ENCODE measurements at places on chromosomes 1 and 21.

- H3K36me3 ChIP-seq, result peaks cover 16% of the 10 kb centered on the region
- no peak for DNase-seq
- H3K4me1 ChIP-seq, result no peaks in the 10 kb centered on the region
- no peak overlapping the region for H3K27ac ChIP-seq
- no peak overlapping the region for H3K4me3 ChIP-seq
These were observed 259.3 kb upstream of the CACYBP start for GRCh38 chr1:174740249-174740968.

GRCh38 chr1:25707280-25708016 is 90.9 kb downstream of the MAN1C1 start:
- peak overlapping the region; percentile 64 for H3K4me3 ChIP-seq
- peak overlapping the region; percentile 83 for H3K27ac ChIP-seq
- no peak for DNase-seq
- no peaks in the 10 kb centered on the region for H3K27me3 ChIP-seq
- H3K4me1 ChIP-seq, result peaks cover 12% of the 10 kb centered on the region

GRCh38 chr1:156704166-156704711 is 1.1 kb downstream of the CRABP2 start:
- peaks cover 12% of the 10 kb centered on the region for H3K4me1 ChIP-seq
- peaks cover 3% of the 10 kb centered on the region for H3K27me3 ChIP-seq
- H3K4me3 ChIP-seq, result peak overlapping the region; percentile 91
- H3K36me3 ChIP-seq, result peaks cover 34% of the 10 kb centered on the region
- no peak for DNase-seq

DNA sequence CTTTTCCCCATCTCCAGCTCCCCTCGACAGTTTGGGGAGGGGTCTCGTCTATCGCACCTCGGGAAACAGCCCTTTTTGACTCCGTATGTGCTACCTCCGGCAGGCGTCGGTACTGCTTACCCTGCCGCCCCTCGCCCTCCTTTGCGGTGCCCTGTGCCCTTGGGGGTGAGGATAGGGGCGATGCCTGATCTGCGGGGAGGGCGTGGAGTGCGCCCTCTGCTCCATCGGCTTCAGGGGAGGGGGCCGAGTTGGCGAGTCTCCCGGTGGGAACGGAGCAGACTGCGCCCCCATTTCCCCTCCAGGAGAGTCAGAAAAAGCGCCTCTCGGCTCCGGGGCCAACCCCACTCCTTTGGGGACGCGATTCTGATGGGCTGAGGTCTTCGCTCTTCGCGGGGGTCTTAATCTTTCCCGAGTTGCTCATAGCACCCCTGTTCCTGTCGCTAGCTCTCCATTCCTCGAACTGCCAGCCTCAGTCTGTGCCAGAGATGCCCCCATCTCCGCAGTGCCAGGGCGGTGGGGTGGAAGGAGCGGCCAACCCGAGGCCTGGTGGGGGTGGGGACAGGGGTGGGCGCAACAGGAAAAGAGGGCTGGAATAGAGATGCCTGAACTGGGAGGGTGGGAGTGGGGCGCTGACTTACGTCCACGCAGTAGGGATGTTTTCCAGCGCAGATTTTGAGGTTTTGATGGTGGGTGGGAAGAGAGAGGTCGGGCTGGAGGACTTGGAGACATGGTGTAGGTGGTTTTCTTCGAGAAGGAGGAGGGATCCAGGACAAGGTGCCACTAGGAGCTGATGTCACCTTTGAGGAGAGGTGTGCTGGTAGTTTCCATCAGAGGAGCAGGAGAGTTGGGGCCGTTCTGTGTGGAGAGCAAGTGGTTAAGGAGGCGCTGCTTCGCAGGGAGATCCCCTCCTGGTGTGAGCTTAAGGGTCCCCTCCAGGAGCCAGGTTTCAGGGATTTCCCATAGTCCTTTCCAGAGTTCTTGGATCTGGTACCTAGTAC is 674 bp downstream of the PPFIA4 start:
- peaks cover 12% of the 10 kb centered on the region for H3K27me3 ChIP-seq
- no peak overlapping the region for H3K27ac ChIP-seq
- H3K36me3 ChIP-seq, result peaks cover 20% of the 10 kb centered on the region
- peak overlapping the region; percentile 71 for H3K4me3 ChIP-seq
- peak; percentile 29 for DNase-seq
- H3K4me1 ChIP-seq, result no peaks in the 10 kb centered on the region

DNA sequence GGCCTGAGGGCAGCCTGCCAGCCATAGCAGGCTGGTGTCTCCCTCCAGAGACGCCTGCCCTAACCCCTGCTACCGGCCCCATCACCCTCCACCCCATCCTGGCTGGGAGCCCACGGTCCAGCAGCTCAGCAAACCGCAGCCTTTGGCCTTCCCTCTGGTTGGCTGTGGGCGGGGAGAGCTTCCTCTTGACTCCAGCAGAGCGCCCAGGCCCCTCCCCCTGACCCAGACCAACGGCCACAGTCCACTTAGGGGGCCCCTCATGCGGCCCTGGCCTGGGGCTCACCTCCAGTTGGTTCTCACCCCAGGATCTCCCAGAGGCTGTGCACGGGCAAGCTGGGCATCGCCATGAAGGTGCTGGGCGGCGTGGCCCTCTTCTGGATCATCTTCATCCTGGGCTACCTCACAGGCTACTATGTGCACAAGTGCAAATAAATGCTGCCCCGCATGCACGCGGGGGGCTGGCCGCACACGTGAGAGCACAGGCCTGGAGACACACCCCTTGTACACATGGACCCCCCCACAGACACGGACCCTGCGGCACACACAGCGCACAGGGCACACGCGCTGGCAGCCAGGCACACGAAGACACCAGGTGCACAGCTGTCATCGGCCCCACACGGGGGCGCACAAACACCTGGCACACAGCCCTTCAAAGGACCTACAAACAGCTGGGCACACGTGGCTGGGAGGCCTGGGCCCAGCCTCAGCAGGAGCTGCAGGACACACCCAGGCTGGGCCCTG is 3.1 kb downstream of the SMIM1 start:
- DNase-seq, result peak; percentile 86
- peaks cover 18% of the 10 kb centered on the region for H3K36me3 ChIP-seq
- H3K4me1 ChIP-seq, result no peaks in the 10 kb centered on the region
- H3K27ac ChIP-seq, result no peak overlapping the region
- no peaks in the 10 kb centered on the region for H3K27me3 ChIP-seq

DNA sequence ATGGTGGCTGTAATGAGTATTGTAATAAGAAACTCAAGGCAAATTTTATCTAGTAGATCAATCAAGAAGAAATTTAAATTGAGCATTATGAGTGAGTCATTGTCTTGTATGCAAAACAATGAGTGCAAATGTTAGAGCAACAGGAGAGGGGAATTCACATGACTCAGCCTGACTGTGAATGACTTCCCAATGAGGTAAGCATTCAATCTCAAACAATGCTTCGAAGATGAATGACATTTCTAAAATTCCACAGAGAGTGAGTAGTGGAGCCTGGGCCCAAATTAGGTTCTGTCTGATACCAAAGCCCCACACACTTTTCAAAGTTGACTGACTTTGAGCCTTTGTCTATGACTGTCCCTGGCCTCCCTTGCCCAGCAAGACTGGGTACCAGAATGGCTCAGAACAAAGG is 738.0 kb downstream of the PTPRU start:
- H3K4me1 ChIP-seq, result peaks cover 21% of the 10 kb centered on the region
- no peaks in the 10 kb centered on the region for H3K27me3 ChIP-seq
- 0 out of 2 replicates have a peak, but pooled peaks cover 3% of the 10 kb centered on the region for H3K36me3 ChIP-seq
- no peak overlapping the region for H3K4me3 ChIP-seq

- H3K4me1 ChIP-seq, result peaks cover 23% of the 10 kb centered on the region
- H3K4me3 ChIP-seq, result no peak overlapping the region
- H3K36me3 ChIP-seq, result no peaks in the 10 kb centered on the region
- H3K27ac ChIP-seq, result peak overlapping the region; percentile 47
- H3K27me3 ChIP-seq, result no peaks in the 10 kb centered on the region
These were observed 99.6 kb downstream of the APP start for GRCh38 chr21:26070822-26071425.

- no peak overlapping the region for H3K4me3 ChIP-seq
- no peaks in the 10 kb centered on the region for H3K36me3 ChIP-seq
- no peaks in the 10 kb centered on the region for H3K4me1 ChIP-seq
- no peak overlapping the region for H3K27ac ChIP-seq
- no peaks in the 10 kb centered on the region for H3K27me3 ChIP-seq
These were observed 158.9 kb upstream of the JUN start for GRCh38 chr1:58942759-58943191.

GRCh38 chr1:206808615-206809014 is 36.3 kb upstream of the IL10 start:
- no peak overlapping the region for H3K27ac ChIP-seq
- no peaks in the 10 kb centered on the region for H3K27me3 ChIP-seq
- no peaks in the 10 kb centered on the region for H3K36me3 ChIP-seq
- no peaks in the 10 kb centered on the region for H3K4me1 ChIP-seq
- DNase-seq, result peak; percentile 54
- no peak overlapping the region for H3K4me3 ChIP-seq

DNA sequence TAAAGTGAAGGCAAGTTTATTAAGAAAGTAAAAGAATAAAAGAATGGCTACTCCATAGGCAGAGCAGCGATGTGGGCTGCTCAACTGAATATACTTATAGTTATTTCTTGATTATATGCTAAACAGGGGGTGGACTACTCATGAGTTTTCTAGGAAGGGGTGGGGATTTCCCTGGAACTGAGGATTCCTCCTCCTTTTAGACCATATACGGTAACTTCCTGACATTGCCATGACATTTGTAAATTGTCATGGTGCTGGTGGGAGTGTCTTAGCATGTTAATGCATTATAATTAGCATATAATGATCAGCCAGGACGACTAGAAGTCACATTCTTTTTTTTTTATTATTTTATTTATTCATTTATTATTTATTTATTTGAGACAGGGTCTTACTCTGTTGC is 46.4 kb upstream of the BARHL2 start:
- no peak for DNase-seq
- H3K4me1 ChIP-seq, result peaks cover 2% of the 10 kb centered on the region
- no peaks in the 10 kb centered on the region for H3K27me3 ChIP-seq
- no peak overlapping the region for H3K27ac ChIP-seq
- no peak overlapping the region for H3K4me3 ChIP-seq

DNA sequence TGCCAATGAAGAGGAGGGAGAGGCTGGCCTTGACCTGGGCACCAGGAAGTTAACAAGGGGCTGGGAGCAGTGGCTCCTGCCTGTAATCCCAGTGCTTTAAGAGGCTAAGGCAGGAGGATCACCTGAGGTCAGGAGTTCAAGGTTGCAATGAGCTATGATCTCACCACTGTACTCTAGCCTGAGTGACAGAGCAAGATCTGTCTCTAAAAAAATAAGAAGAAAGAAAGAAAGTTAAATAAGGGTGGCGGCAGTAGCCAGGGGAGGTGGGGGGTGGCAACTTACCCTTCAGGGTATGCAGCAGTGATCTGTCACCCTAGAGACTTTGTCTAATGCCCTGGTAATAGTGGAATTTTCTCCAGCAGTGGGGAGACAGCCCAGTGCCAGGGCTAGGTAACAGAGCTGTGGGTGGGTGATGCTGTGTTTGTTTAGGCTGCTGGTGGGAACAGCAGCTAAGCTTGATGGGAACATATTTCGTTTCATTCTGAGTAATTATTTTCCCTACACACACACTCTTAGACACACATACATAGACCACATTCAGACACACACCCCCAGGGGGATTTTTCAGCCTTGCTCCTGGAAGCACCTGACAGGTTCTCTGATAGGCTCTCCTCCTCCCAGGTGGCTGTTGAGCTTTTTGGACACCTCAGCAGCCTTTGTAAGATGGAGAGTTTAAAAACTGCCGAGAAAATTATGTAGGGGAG is 11.3 kb upstream of the SYT6 start:
- DNase-seq, result no peak
- no peaks in the 10 kb centered on the region for H3K4me1 ChIP-seq
- no peak overlapping the region for H3K27ac ChIP-seq
- H3K27me3 ChIP-seq, result no peaks in the 10 kb centered on the region
- H3K36me3 ChIP-seq, result no peaks in the 10 kb centered on the region
- H3K4me3 ChIP-seq, result no peak overlapping the region

- H3K27ac ChIP-seq, result no peak overlapping the region
- H3K4me3 ChIP-seq, result no peak overlapping the region
- H3K36me3 ChIP-seq, result no peaks in the 10 kb centered on the region
These were observed 128.3 kb downstream of the EPHB2 start for GRCh38 chr1:22838965-22839364.

- peaks cover 7% of the 10 kb centered on the region for H3K36me3 ChIP-seq
- no peak overlapping the region for H3K4me3 ChIP-seq
- no peaks in the 10 kb centered on the region for H3K4me1 ChIP-seq
These were observed 57.2 kb downstream of the ERI3 start for GRCh38 chr1:44297695-44298400.

DNA sequence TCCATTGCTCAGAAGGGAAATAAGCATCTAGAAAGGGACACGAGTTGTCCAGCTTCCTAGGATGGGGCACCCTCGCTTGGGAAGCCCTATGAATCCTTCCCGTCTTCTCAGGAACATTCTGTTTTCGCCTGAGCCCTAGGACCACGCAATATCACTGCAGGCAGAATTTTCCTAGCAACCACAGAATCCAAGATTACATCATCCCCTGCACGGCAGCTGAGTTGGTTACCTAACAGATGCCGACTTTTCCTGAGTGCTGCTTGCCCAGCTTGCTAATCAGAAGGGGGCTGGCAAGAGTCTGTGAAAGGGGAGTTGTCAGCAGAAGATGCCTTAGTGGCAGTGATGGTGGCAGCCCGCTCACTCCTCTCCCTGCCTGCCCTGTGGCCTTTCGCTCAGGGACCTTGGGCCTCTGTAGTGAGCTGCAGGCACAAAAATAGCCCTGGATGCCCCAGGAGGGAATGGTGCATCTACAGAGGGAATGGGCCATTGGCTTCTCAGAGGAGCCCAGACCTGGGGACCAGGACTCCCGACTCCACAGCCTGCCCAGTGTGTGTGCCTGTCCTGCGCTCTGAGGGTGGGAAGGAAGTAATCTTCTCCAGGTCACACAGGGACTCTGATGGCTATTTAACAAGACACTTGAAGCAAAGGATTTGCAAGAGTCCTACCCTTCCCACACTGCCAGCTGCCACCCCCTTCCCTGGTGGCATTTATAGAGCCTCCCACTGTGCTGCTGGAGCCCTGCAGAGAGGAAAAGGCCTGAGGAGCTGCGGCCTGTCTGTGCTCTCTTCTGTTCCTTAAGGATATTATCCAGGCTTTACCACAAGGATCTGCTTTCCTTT is 28.9 kb upstream of the CLSTN1 start:
- no peaks in the 10 kb centered on the region for H3K27me3 ChIP-seq
- peaks cover 14% of the 10 kb centered on the region for H3K36me3 ChIP-seq
- no peak for DNase-seq
- no peak overlapping the region for H3K4me3 ChIP-seq
- no peaks in the 10 kb centered on the region for H3K4me1 ChIP-seq
- no peak overlapping the region for H3K27ac ChIP-seq

- H3K4me3 ChIP-seq, result no peak overlapping the region
- peak; percentile 61 for DNase-seq
- peaks cover 5% of the 10 kb centered on the region for H3K36me3 ChIP-seq
- no peak overlapping the region for H3K27ac ChIP-seq
These were observed 8.4 kb downstream of the RPS6KA1 start for GRCh38 chr1:26537951-26538352.
